ENCODE measurements at places on chromosomes 1 and 21. TPM values are rescaled to one million over a fixed set of nuclear protein-coding genes. Genes with fewer than 3 reads are reported as not detected.

GRCh38 chr1:183522104-183522503 is 49.8 kb downstream of the SMG7 start:
- peak overlapping the region; percentile 54 for H3K27ac ChIP-seq
- H3K27me3 ChIP-seq, result no peaks in the 10 kb centered on the region
- DNase-seq, result no peak
- peaks cover 12% of the 10 kb centered on the region for H3K4me1 ChIP-seq
- no peak overlapping the region for H3K4me3 ChIP-seq

DNA sequence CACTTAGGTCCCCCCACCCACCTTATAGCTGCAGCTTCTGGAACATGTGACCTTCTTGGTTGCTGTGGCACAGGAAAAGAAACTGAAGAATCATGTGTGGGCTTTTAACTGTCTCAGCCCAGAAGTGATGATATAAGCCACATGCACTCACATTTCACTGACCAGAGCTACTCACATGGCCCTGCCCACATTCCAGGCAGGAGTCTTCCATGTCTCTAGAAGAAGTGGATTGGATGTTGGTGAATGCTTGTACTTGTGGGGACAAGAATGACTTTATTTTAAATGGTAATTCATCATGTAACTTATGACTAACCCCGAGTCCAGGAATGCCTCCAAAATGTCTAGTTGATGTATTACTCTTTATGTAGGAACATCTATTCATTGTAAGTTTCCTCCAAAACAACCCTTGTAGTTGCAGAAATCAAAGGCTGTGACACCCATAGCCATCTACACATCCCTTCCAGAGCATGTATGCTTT is 15.8 kb upstream of the CAMK1G start:
- no peak for DNase-seq
- H3K4me3 ChIP-seq, result no peak overlapping the region
- H3K36me3 ChIP-seq, result peaks cover 4% of the 10 kb centered on the region

- no peaks in the 10 kb centered on the region for H3K36me3 ChIP-seq
- H3K27me3 ChIP-seq, result no peaks in the 10 kb centered on the region
- H3K4me1 ChIP-seq, result no peaks in the 10 kb centered on the region
- no peak for DNase-seq
Observed at GRCh38 chr1:72064196-72065075, 217.9 kb downstream of the NEGR1 start.

DNA sequence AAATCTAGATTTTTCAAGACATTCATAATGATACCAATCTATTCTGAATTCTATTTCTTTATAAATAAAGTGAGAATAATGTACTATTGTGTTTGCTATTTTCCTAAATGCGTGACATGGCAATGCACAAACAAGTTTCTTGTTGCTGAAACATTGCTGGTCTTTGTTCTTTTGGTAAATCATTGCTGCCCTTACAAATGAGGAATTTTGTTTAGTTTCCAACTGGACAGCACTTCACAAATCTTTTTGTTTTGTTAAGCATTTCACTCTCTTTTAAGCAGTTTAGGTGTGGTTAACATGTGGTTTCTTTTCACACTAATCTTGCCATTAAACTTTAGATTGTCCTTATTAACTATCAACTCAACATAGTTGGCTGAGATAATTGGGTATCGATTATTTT is 94.6 kb downstream of the LRRC7 start:
- H3K4me3 ChIP-seq, result no peak overlapping the region
- H3K27me3 ChIP-seq, result no peaks in the 10 kb centered on the region
- H3K36me3 ChIP-seq, result no peaks in the 10 kb centered on the region

The RHD gene
- 5.0 TPM for total RNA-seq

GRCh38 chr1:171909711-171910110 is 68.4 kb downstream of the DNM3 start:
- H3K27ac ChIP-seq, result no peak overlapping the region
- peaks cover 4% of the 10 kb centered on the region for H3K4me1 ChIP-seq
- H3K36me3 ChIP-seq, result no peaks in the 10 kb centered on the region

- H3K4me1 ChIP-seq, result no peaks in the 10 kb centered on the region
- no peak for DNase-seq
- H3K36me3 ChIP-seq, result no peaks in the 10 kb centered on the region
- no peak overlapping the region for H3K4me3 ChIP-seq
Observed at GRCh38 chr1:14499312-14500040, 99.0 kb upstream of the KAZN start.

GRCh38 chr1:6200188-6200809 is 904 bp upstream of the RPL22 start:
- H3K27me3 ChIP-seq, result no peaks in the 10 kb centered on the region
- DNase-seq, result no peak
- peak overlapping the region; percentile 97 for H3K27ac ChIP-seq

DNA sequence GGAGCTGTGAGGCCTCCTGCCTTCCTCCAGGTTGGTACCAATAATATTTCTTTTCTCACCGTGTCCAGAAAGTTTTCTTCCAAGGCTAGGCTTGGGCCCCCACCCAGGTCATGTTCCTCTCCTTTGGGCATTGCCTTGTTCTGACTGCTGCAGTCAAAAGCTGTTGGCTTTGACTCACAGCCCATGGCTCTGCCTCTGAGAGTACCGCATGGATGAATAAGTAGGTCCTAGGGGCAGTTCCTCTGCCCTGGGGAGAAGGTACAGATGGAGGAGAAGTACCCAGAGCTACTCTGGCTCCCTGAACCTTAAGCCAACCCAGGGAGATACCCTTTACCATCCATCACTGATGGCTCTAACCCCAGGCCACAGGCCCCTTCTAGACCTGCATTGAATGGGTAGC is 115.0 kb downstream of the NAV1 start:
- no peak overlapping the region for H3K4me3 ChIP-seq
- no peaks in the 10 kb centered on the region for H3K36me3 ChIP-seq
- no peak overlapping the region for H3K27ac ChIP-seq
- no peak for DNase-seq
- H3K27me3 ChIP-seq, result peaks cover 38% of the 10 kb centered on the region
- peaks cover 6% of the 10 kb centered on the region for H3K4me1 ChIP-seq

The PRCC gene
- 82.4 TPM for total RNA-seq

DNA sequence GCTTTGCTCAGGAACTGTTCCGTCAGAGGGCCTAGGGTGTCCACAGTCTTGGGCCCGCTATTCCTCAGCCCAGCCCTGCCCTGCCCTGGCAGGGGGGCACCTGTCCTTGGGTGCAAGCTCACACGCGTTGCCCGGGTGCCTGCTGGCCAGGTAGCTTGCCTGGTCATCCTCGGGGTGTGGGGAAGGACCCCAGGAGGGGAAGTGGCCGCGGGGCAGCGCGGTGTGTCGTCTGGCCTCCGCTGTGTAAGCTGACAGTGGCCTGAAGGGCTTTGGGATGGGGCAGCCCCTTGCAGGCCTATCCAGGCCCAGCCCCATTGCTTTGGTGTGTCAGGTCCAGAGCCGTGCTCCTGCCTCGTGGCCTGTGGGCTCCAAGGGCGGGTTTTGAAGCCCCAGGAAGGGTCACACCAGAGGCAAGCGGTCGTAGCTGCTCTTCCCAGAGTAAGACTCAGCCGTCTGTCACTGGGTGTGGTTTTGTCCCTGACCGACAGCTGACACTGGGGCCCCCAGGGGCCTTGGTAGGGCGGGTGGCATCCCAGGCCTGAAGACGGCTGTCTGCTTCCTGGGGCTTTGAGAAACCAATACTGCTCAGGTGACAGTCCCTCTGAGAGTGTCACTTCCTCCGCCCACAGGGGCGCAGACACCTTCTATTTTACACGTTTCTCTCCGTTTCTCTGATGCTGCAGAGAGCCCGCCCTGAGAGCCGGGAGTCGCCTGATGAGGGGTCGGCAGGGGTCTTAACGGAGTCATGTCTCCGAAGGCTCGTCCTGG is 72.1 kb downstream of the SKI start:
- DNase-seq, result peak; percentile 67
- H3K27me3 ChIP-seq, result no peaks in the 10 kb centered on the region
- H3K36me3 ChIP-seq, result no peaks in the 10 kb centered on the region
- peaks cover 32% of the 10 kb centered on the region for H3K4me1 ChIP-seq
- peak overlapping the region; percentile 96 for H3K27ac ChIP-seq

DNA sequence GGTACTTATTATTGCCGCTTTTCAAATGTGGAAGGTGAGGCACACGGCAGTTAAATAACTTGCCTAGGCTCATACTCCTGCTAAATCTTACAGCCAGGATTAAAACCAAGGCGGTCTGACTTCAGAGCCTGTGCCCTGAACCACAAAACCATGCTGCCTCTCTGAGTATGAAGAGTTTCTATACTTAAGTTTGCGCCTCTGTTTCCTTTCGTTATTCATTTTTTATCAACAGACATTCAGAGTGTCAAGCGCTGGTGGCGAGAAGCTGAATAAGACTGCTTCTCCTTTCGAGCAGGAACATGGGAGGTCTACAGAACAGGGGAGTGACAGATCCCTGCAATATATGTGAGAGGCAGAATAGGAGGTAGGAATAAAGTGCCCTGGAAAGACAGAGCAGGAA is 96.0 kb upstream of the DUSP10 start:
- peaks cover 5% of the 10 kb centered on the region for H3K36me3 ChIP-seq
- peak overlapping the region; percentile 82 for H3K27ac ChIP-seq
- peak overlapping the region; percentile 77 for H3K4me3 ChIP-seq
- H3K4me1 ChIP-seq, result peaks cover 26% of the 10 kb centered on the region
- peaks cover 23% of the 10 kb centered on the region for H3K27me3 ChIP-seq

DNA sequence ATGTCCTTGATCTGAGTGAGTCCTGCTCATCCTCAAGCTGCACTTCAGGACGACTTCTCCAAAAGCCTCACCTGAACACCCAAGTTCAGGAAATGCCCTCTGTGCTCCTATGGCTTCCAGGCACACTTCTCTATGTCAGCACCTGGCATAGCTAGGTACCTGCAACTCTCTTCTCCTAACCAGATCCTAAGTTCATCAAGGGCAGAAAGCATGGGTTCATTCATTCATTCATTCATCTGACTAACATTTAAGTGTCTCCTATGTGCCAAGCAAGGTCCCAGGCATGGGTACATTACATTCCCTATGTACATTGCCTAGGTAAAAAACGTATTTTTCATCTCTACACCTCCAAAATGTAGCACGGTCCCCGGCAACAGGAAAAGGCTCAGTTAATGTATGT is 4.0 kb downstream of the RGS8 start:
- no peak overlapping the region for H3K27ac ChIP-seq
- H3K4me1 ChIP-seq, result peaks cover 3% of the 10 kb centered on the region
- H3K36me3 ChIP-seq, result no peaks in the 10 kb centered on the region
- no peak overlapping the region for H3K4me3 ChIP-seq

The ARV1 gene
- 6.7 TPM for total RNA-seq

DNA sequence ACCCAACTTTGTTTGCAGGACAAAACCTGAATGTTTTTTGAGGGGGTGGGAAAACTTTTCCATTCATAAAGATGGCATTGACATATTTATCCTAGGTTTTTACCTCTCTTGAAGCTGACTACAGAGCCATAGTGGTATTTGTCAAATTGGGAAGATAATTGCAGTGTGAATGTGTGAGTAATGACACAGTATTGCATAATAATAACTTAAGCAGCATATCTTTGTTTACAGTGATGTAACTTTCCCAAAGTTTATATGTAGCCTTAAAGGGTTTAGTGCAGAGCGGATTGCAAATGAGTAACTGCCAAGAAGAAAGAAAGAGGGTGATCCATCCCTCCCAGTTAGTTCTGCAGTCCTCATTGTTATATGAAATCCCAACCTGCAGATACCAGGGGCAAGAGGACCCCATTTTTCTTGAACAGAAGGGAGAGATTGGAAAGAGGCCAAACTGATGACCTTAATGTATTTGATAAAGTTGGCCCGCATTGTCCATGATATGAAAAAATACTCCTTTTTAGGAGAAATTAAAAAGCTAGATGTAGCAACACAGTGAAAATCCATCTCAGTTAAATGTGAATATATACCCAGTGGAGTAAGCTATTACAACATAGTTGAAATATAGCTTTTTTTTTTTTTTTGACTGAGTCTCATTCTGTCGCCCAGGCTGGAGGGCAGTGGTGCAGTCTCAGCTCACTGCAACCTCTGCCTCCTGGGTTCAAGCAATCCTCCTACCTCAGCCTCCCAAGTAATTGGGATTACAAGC is 23.7 kb upstream of the NFIA start:
- no peak for DNase-seq
- H3K4me3 ChIP-seq, result no peak overlapping the region
- H3K27me3 ChIP-seq, result peaks cover 16% of the 10 kb centered on the region
- H3K27ac ChIP-seq, result no peak overlapping the region
- no peaks in the 10 kb centered on the region for H3K36me3 ChIP-seq
- H3K4me1 ChIP-seq, result peaks cover 5% of the 10 kb centered on the region

DNA sequence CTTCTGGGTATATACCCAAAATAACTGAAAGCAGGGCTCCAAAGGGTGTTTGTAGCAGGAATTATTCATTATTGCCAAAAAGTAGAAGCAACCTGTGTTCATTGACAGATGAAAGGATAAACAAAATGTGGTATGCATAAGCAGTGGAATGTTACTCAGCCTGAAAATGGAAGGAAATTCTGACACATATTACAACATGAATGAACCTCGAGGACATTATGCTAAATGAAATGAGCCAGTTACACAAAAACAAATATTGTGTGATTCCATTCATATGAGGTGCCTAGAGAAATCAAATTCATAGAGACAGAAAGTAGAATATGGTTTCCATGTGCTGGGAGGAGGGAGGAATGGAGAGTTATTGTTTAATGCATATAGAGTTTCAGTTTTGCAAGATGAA is 86.3 kb upstream of the ARTN start:
- H3K4me3 ChIP-seq, result no peak overlapping the region
- no peaks in the 10 kb centered on the region for H3K27me3 ChIP-seq
- H3K27ac ChIP-seq, result no peak overlapping the region

DNA sequence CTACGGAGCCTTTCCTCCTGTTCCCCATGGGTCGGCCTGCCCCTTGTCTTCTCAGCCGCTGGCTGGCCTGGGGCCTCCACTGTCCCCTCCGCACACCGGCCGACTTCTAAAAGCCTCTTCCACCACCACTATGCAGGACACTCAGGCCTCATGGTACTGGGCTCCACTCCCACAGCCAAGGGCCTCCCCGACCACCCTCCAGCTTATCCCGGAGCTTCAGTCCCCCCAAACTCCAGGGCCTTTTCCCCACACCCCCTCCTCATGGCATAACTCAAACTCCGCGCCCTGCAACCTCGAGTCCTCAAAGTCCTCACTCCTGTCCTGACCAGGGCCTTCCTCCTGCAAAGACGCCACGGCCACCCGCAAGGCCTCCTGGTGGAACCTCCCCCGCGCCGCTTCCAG is 2.0 kb downstream of the LRRC41 start:
- peak overlapping the region; percentile 96 for H3K27ac ChIP-seq
- H3K4me3 ChIP-seq, result peak overlapping the region; percentile 98
- no peak for DNase-seq
- peaks cover 31% of the 10 kb centered on the region for H3K4me1 ChIP-seq

DNA sequence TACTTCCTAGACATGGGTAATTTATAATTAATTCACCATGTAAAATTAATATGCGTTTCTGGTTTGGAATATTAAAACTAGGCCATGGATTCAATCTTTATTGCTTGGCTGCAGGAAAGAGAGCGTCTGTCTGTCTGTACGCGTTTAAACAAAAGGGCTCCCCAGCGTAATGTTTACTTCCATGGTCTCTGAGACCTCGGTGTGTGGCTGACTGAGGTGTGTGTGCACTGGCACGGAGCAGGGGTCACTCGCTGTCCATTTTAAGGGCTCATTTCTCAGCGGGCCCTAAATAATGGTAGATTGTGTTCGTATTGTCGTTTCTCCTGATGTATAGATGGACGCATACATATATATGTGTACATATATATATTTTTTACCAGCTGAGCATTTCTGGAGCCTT is 119.6 kb downstream of the ATG4C start:
- peaks cover 4% of the 10 kb centered on the region for H3K27me3 ChIP-seq
- peaks cover 4% of the 10 kb centered on the region for H3K4me1 ChIP-seq
- no peak for DNase-seq
- no peak overlapping the region for H3K27ac ChIP-seq
- H3K4me3 ChIP-seq, result no peak overlapping the region
- no peaks in the 10 kb centered on the region for H3K36me3 ChIP-seq

- H3K4me3 ChIP-seq, result no peak overlapping the region
- peaks cover 8% of the 10 kb centered on the region for H3K4me1 ChIP-seq
- no peaks in the 10 kb centered on the region for H3K27me3 ChIP-seq
- peaks cover 4% of the 10 kb centered on the region for H3K36me3 ChIP-seq
Observed at GRCh38 chr1:206482611-206483010, 12.3 kb downstream of the IKBKE start.
